Stimulated activated CD4-positive, alpha-beta T cell treated with anti-CD3 and anti-CD28 coated beads, Interleukin-2, amount 100 ng/mL, for 48 hours (primary cell): ENCODE measurements at places on chromosomes 7 and 10.

- DNase-seq, result no peak
Measured at GRCh38 chr10:91036807-91037411, 116.0 kb upstream of the ANKRD1 start.

- DNase-seq, result no peak
Measured at GRCh38 chr10:27454837-27455236, 49.3 kb upstream of the RAB18 start.

DNA sequence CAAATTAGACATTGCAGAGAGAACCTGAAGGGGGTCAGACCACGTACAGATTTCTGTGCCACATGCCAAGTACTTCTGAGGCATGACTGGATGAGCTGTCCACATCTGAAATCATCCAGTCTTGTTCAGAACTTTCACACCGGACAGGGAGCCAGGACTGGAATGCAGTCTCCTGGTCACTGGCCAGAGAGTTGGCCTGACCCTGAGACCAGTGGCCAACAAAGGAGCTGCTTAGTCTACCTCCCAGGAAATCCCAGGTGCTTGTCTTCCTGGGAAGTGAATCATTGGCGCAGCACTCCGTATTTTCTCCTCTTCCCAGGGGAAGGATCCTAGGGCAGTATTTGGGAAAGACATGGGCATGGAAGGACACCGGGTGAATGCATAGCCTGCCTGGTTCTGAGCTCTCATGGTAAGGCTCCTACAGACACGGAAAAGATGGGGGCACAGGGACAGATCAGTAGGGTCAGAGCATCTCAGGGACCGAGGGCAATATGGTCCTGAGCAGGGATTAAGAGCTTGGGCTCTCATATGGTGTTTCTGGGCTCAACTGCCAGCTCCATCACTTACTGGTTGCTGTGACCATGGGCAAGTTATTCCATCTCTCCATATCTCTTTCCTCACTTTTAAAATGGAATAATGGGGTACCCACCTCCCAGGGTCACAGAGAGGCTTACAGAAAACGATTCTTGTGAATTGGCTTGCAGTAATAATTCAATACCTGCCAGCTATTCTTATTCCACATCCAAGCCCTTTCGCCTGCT, 1.3 kb upstream of the SCD start:
- no peak for DNase-seq

- DNase-seq, result no peak
Measured at GRCh38 chr7:153934048-153934447, 118.2 kb upstream of the DPP6 start.

- DNase-seq, result no peak
Measured at GRCh38 chr10:117499248-117500105, 43.1 kb upstream of the EMX2 start.
